Lower leg skin (tissue), 4 donors: ENCODE measurements at places on chromosomes 4 and X. TPM values are rescaled to one million over a fixed set of nuclear protein-coding genes. Genes with fewer than 3 reads are reported as not detected.

GRCh38 chr4:184268584-184269160 is 51.0 kb upstream of the ENPP6 start:
- no peak for DNase-seq

DNA sequence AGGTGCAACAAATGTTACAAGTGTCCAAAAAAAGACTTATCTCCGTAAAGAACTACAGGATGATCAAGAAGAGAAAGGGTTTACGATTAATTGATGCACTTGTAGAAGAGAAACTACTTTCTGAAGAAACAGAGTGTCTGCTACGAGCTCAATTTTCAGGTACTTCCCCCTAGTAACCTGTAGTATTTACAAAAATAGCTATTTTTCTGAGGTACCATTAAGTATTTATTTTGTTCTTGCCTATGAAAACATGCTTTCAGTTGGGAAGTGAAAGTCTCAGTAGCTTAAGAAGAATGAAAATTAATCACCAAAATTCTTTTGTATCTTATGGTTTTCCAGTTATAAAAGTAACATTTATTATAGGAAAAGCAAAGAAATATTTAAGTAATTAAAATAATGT is 5.9 kb downstream of the THAP9 start:
- DNase-seq = no peak

DNA sequence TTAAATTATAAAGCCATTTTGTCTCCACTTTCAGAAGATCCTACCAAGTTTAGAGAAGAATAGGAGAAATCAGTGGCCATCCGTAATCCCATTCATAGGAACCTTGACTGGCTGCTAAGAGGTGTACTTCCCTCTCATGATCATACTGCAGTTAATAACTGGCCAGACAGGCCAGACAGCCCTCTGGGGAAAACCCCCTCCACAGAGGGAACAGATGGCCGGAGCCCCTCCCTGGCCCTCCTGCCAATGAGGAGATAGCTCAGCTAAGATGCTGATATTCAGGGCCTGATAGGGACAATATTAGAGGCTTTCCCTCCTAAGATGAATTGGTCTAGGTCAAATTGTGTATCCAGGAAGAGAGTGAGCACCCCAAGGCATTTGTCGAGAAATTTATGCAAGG is 200.0 kb upstream of the MAOA start:
- DNase-seq = no peak

GRCh38 chrX:82141942-82142341 is 940.0 kb downstream of the SH3BGRL start:
- DNase-seq = no peak

DNA sequence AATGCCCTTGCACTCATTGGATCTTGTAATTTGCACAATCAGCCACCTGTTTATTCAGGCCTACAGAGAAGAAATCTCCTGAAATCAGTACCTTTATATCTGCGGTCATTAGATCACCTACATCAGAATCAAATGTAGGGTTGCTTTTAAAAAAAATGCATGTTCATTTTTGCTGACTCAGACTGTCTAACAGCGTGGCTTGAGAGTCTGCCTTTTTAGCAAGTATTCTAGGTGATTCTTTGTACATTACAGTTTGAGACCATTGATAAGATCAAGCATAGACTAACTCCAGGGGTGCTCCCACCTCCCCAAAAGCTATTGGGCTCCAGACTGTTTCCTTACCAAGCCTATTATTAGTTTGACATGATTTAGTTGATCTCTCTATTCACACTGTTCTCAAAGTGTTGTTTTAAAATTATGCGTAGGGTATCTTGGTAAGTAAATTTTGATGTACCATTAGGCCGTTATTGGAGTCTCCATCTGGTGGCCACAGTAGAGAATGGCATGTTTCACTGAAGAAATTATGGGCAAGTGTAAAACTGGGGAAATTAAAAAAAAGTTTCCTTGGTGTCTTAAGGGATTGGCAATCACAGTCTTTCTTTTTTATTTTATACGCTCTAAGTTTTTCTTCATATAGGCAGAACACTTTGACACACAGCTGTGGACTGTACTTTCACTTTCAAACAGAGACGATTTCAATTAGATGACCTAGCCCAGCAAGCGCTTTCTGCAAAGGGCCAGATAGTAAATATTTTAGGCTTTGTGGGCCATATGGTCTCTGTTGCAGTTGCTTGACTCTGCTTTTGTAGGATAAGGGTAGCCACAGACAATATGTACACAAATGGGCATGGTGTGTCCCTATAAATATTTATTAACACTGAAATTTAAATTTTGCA is 33.7 kb upstream of the MSL3 start:
- no peak for DNase-seq

The ARX gene
- total RNA-seq = not detected

The PABPC5 gene
- 0.38 TPM for total RNA-seq
